ENCODE measurements at places on chromosomes 4 and X. TPM values are rescaled to one million over a fixed set of nuclear protein-coding genes. Genes with fewer than 3 reads are reported as not detected.

GRCh38 chrX:155262970-155263754 is 1.1 kb downstream of the RAB39B start:
- DNase-seq, result peak; percentile 5
- H3K4me1 ChIP-seq, result no peaks in the 10 kb centered on the region
- no peaks in the 10 kb centered on the region for H3K36me3 ChIP-seq

GRCh38 chr4:69754926-69755580 is 5.4 kb downstream of the SULT1B1 start:
- no peak overlapping the region for H3K27ac ChIP-seq
- DNase-seq, result no peak
- no peaks in the 10 kb centered on the region for H3K36me3 ChIP-seq
- no peaks in the 10 kb centered on the region for H3K4me1 ChIP-seq
- no peak overlapping the region for H3K4me3 ChIP-seq

DNA sequence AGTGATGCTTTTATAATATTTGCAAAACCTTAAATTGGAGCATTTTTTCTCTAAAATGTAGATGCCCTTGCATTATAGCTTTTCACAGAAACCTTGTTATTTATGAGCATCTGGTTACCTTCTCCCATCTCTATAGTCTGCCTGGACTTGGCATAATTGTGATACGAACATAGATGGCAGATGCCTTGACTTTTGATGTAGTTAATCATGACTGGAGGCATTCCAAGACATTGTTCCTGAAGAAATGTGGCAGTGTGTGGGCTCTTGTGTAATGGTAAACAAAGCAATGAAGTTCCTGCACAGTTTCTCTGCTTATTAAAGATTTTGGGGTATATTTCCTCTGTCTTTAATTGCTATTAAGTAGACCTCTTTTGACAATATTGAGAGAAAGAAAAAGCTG is 500.1 kb downstream of the PCDH19 start:
- no peaks in the 10 kb centered on the region for H3K4me1 ChIP-seq
- H3K27me3 ChIP-seq, result no peaks in the 10 kb centered on the region
- no peaks in the 10 kb centered on the region for H3K36me3 ChIP-seq

DNA sequence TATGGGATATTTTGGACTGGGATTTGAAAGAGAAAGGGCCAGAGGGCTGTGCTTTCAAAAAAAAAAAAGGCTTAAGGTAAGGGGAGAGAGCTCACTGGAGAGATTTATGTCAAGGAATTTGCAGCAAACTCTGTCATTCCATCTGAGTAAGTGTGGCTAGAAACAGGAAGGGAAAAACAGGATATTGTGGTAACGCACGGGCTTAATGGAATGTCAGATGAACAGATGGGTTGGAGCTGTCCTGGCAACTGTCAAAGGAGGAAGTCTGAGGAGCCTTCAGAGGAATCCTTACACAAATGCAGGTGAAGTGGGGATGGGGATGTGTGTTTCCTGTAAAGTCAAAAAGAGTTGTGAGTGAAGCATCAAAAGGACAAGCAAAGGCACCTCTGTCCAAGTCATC is 15.1 kb upstream of the NKX3-2 start:
- no peak overlapping the region for H3K27ac ChIP-seq
- no peak overlapping the region for H3K4me3 ChIP-seq
- no peak for DNase-seq
- H3K27me3 ChIP-seq, result no peaks in the 10 kb centered on the region
- no peaks in the 10 kb centered on the region for H3K4me1 ChIP-seq

GRCh38 chr4:20687864-20688263 is 12.4 kb upstream of the PACRGL start:
- H3K27ac ChIP-seq, result no peak overlapping the region
- no peaks in the 10 kb centered on the region for H3K36me3 ChIP-seq

DNA sequence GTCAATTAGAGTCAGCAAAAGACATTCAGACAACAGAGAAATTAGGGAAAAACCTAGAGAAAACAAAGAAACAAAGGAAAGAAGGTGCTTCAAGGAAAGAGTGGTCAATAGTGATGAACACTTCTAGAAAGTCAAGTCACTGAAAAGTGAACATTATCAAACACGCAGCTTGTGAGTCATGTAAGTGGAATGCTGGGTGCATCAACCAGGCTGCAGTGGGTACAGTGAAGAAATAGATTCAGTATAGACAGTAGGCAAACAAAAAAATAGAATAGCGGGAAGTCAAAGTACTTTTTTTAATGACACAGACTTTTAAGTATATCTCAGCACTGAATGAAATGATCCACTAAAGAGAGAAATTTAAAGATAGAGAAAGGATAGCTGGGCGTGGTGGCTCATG is 245.8 kb downstream of the ARHGAP24 start:
- DNase-seq, result no peak
- H3K4me3 ChIP-seq, result no peak overlapping the region
- H3K36me3 ChIP-seq, result no peaks in the 10 kb centered on the region
- no peak overlapping the region for H3K27ac ChIP-seq
- H3K4me1 ChIP-seq, result no peaks in the 10 kb centered on the region

DNA sequence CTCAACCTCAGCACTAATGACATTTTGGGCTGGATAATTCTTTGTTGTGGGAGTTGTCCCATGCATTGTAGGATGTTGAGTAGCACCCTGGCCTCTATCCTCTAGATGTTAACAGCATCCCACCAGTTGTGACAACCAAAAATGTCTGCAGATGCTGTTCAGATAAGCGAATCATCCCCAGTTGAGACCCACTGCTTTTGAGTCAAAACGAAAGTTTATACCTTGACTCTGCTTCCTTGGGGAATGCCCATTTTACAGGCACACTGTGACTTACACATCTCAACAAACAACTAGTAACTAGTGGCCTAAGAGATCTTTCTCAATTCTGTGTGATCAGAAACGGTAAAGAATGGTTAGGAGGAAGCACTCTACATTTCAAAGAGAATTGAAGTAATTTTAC is 37.0 kb downstream of the SEPSECS start:
- no peak for DNase-seq
- no peaks in the 10 kb centered on the region for H3K4me1 ChIP-seq
- H3K4me3 ChIP-seq, result no peak overlapping the region
- no peaks in the 10 kb centered on the region for H3K27me3 ChIP-seq
- H3K27ac ChIP-seq, result no peak overlapping the region

DNA sequence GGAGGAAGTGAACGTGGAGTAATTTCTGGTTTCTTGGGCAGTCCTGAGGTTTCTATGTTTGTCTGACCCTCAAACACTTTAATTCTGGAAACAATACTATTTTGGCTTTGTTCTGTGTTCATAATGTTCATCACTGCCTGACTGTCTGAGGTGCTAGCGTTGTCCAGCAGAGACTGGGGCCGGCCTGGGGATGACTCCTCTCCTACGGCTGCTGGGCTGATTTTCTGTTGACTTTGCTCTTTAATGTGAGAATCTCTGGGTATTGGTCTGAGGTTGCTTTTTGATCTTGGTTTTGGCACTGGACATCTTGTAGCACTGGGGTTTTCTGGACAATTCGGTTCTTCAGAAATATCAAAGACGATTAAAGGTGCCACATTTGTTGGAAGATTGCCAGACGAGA is 75.8 kb downstream of the RPS3A start:
- H3K27me3 ChIP-seq, result no peaks in the 10 kb centered on the region
- peaks cover 13% of the 10 kb centered on the region for H3K36me3 ChIP-seq
- no peak for DNase-seq
- H3K4me3 ChIP-seq, result no peak overlapping the region

DNA sequence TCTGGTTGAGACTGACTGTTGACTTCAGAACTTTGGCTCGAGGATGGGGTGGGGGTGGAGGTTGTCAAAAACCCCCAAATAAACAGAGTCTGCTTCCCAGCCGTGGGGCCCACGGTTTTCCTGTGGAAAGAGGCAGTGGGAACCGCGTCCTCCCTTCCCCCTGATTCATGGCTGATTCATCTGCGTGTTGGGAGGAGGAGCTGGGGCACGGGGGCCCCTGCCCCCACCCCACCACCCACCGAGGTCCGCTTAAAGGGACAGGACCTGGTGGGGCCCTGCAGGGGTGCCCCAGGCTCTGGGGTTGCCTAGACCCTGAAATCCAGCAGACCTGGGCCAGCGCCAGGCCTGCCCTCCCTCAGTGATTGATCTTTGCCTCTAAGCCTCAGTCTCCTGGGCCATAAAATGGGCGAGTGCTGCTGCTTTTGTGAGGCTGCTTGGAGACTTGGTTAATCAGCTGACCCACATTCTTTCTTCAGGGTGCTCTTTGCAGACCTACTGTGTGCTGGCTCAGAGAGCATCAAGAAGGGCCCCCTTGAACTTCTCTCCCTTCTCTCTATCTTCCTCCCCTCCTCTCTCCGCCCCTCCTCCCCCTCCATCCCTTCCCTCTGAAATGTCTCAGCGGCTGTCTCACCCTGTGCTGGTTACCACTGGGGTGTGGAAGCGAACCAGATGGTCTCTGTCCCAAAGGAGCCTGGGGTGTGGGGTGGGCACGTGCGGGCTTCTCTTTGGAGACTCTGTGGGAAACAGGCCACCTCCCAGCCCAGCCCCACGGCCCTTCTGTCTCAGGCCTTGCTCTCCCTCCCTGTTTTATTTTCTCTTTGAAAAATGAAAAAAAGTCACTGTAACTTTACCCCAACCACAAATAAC is 9.1 kb downstream of the HTRA3 start:
- DNase-seq, result no peak
- H3K36me3 ChIP-seq, result no peaks in the 10 kb centered on the region
- no peak overlapping the region for H3K4me3 ChIP-seq
- peaks cover 31% of the 10 kb centered on the region for H3K4me1 ChIP-seq
- H3K27ac ChIP-seq, result no peak overlapping the region

DNA sequence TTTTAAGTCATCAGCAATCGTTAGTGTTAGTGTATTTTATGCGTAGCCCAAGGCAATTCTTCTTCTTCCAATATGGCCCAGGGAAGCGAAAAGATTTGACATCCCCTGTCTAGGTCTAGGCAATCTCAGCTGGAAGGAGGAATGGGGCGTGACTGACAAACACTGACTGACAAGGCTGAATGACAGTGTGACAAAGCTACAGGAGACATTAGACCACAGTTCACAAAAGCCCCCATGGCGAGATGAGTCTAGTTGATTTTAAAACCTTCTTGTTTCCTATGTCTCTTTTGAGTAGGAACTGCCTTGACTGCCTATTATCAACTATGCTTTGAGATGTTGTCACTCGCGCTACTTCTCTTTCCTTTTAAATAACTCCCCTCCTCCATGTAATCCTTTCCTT is 42.3 kb downstream of the QRFPR start:
- H3K4me1 ChIP-seq, result no peaks in the 10 kb centered on the region
- no peak overlapping the region for H3K27ac ChIP-seq
- no peaks in the 10 kb centered on the region for H3K27me3 ChIP-seq
- H3K4me3 ChIP-seq, result no peak overlapping the region
- no peak for DNase-seq

Gene ATP1B4
- 0.20 TPM for total RNA-seq

Gene CENPVL2
- 2.0 TPM for total RNA-seq

Gene SSX4B
- not detected for total RNA-seq

Measured in spinal cord (tissue), 10 donors.